ENCODE measurements at places on chromosomes 6 and 20.

DNA sequence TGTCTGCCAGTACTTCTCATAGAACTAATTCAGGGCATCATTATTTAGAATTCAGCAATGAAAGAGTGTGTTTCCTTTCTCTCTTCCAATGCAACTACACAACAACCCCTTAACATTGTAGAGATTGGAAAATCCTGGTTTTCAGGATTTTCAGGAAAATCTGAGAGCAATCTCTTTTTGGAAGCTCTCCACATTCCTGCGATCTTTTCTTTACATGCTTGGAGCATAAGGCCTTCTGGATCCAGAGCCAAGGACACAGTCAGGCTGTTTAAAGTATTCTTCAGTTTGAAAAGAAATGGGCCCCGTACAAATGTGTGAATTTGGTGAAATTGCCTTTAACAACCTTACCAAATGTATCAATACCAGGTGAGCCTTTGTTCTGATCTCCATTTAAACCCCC lies 469.7 kb downstream of the PKHD1 start:
- no peak for DNase-seq

- no peak for DNase-seq
Measured at GRCh38 chr6:170129691-170130171, 161.1 kb downstream of the DLL1 start.

DNA sequence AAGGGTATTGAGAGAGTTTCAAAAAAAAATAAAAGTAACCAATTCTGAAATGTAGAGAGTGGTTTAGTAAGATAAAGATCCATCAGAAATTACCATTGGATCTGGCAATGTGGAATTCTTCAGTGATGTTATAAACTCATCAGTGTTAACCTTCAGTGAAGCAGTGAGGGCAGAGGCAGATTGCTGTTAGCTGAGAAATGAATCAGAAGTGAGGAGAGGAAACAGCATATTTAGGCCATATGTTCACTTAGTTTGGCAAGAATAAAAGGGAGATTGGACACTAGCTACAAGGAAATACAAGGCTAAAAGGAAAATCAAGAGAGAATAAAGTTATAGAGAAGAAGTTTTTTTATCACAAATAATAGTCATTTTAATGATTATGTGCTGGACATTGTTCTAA lies 9.6 kb downstream of the KCNQ5 start:
- no peak for DNase-seq

DNA sequence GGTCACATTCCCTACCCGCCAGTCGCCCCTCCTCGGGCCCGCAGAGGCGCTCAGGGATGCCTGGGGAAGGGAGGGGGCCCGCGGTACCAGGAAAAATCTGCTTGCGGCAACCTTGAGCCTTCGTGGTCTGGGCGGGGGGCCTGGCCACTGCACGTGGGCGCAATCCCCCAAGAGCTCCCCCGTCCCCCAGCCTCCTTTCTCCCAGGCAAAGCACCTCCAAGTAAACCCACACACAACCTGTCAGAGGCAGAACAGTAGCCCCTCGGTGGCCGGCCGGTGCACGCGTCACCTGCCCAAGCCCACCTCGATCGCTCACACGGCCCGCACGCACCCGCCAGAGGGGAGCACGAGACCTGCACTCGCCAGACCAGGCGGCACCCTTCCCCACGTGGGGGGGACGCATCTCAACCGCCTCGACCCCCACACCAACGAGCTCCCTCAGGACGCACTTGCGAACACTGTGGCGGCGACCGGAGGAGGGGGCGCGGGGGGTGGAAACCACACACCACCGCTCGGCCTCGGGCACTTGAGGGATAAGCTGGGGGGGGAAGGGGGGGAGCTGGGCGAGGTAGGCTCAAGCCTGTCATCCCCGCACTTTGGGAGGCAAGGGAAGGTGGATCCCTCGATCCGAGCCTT lies 1955.7 kb upstream of the DEFB115 start:
- DNase-seq: no peak
